ENCODE measurements at places on chromosomes 3 and 15.

DNA sequence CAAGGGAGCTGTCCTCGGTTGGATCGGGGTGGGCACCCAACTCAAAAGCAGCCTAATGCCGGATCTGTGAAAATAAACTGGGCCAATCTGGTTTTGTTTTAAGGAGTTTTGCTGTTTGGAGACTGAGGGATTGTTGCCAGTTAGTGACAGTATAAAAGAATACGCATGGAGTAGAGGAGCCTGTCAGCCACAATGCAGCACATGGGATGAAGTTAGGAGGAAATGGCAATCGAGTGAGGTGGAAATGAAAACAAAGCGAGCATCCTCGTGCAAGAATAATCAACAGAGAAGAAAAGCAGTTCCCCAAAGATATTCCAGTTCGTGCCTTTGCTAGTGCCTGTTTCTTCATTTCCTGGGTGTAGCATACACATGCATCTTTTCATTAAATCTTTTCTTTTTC is 108.4 kb upstream of the RORA start:
- no peak for DNase-seq

DNA sequence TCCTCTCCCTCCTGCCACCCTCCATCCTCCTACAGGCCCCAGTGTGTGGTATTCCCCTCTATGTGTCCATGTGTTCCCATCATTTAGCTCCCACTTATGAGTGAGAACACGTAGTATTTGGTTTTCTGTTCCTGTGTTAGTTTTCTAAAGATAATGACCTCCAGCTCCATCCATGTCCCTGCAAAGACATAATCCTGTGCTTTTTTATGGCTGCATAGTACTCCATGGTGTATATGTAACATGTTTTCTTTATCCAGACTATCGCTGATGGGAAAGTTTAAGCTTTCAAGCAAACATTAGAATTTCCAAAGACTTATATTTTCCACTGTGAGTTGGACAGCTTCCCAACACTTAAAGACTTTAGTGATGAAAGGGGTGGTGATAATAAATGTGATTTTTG is 105.9 kb upstream of the PIAS1 start:
- no peak for DNase-seq

DNA sequence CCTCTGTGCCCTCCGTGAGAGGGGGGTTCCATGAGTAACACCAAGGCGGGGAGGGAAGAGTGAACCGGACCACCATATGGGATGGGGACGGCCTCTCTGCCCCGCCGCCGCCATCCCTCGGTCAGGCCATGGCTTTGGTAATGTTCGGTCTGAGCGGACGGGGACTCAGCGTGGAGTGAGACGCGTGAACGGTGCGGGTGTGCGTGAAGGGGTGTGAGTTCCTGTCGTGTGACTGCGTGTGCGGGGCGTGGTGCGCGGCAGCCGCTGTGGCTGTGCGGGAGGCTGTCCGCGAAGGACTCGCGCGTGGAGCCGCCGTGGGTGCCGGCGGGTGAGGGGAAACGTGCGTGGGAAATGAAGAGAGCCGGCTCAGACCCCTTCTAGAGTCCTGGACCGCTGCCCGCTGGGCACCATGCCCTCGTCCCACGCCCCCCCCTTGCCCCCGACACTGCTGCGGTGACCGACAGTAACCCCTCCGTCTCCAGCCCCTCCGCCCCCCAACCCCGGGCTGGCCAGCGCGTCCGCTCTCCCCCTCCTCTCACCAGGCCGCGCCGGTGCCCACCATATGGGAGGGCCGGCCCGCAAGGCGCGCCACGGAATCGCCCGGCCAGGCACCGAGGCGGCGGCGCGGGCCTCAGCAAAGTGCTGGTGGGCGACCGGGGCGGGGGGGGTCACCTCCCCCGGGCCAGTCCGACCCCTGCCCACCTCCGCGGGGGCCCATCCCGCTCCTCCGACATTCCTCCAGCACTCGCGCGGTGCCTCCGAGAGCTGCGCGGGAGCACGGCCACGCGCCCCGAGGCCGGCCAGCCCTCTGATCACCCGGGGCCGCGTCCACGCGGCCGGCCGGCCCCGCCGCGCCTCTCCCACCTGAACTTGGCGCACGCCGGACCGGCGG is 589 bp downstream of the KLF15 start:
- DNase-seq = no peak

DNA sequence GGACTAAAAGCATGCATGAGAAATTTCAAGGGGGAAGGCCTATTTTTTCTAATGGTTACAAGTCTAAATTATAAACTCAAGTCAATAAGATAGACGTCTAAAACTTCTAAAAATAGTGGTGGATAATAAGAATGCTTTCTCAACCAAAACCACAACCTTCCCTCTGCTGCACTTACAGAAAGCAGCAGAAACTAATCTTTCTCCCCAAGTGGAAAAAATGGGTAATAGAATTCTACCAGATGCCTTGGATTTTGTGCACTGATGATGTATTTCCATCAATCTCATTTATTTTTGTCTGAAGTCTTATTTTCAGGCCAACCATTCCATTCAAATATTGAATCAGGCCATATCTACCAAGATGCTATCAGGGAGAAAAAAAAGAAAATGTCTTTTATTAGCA is 344.7 kb downstream of the NEK10 start:
- no peak for DNase-seq

DNA sequence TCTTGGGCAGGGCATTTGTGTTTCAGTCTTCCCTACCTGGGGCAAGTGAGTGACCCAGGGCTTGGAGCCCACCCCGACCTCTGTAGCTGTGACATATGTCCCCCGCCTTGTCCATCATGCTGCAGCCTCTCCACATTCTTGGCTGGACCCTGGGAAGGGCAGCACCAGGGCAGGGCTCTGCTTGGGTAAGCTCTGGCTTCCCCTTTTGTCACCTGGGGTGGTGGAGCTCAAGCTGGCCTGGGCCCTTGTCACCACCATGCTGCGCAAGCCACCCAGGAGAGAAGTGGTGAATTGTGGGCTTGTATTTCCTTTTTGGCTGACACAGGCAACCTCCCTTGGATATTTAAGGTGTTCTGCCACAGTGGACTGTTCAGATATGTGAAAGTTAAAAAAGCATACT is 29.3 kb downstream of the SPSB4 start:
- no peak for DNase-seq

- DNase-seq = no peak
Observed at GRCh38 chr3:127820826-127821313, 1.4 kb downstream of the MGLL start.

DNA sequence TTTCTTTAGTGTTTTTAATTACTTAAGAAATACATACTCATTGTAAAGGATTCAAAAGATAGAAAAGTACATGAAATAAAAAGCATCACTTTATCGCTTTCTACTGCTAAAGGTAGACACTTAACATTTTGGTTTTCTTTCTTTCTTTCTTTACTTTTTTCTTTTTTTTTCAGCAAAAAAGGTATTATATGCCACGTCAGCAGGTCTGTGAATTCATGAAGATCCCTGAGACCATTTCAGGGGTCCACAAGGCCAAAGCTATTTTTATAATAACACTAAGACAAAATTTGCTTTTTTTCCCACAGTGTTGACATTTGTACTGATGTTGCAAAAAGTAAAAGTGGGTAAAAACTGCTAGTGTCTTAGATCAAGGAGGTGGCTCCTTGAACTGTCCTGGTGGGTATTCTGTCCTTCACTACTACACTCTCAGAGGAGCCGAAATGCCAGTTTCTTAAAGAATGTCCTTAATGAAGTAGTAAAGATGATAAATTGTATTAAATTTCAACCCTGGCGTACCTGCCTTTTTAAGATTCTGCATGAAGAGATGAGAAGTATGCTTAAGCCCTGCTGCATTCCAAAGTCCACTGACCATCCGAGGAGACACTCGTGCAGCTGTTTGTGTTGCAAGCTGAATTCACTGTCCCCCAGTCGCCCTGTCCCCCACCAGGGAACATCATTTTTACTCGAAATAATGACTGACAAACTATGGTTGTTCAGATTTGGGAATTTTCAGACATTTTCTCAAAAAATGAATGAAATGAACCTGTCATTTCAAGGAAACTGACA is 106.7 kb upstream of the PIAS1 start:
- DNase-seq = peak; percentile 14

DNA sequence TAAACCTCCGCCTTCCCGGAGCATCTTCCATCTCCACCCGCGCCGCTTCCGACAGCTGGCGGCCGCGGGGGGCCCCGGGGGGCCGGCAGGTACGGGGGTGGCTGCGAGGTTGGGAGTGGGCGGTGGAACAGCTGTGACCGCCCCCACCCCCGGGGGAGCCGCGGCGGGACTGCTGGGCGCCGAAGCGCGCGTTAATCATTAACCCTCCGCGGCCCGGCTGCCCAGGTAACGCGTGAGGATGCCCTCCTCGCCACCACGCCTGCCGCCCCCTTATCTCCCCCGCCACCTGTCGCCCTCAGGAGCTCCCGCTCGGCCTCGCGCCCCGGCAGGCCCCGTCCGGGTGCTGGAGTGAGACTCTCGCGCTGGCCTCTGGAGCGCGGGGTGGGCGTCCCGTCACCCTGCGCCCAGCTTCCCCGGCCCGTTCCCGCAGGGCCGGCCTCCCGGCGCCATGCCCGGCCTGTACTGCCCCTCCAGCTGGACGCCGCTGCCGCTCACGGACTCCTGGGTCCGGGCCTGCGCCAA is 757 bp downstream of the VWA5B2 start:
- no peak for DNase-seq
